ENCODE measurements at places on chromosomes 7 and 10.

- no peak for DNase-seq
These were observed 8.2 kb upstream of the C1GALT1 start for GRCh38 chr7:7173956-7174632.

DNA sequence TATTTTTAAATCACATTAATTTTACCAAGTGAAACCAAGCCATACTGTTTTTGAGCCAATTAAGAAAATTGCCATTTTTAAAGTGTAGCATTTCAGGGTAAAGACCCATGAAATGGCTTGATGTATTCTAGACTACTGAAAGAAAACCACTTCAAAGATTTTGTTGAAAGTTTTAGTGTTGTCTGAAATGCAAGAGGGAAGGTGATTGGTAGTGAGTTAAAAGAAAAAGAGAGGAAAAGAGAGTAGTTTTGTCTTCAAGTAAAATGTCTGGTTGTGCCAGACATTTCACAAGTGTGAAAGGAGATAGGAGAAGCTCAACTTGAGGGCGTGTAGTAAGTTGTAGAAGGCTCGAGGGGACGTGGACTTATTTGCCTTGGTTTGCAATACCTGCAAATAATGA lies 41.6 kb downstream of the CALML5 start:
- no peak for DNase-seq

- DNase-seq: no peak
These were observed 10.1 kb downstream of the CACNA2D1 start for GRCh38 chr7:82433507-82433906.

GRCh38 chr10:97445357-97445721 lies 467 bp downstream of the EXOSC1 start:
- DNase-seq: no peak

DNA sequence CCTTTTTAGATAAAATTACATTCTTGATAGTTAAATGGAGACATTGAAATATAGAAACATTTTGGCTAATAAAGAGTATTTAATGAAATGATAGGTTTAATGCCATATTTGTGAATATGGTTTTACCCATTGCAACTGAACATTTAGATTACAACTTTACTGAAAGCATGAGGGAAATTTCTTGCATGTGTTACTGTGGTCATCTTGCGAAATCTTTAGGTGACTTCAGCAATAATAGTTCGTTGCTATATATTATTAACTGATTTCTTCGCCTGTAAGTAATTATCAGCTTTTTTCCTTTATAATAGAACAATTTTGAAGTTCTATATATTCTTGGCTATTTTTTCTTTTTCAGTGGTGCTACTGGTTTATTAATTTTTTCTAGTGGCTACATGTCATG lies 83.2 kb downstream of the MLLT10 start:
- no peak for DNase-seq

DNA sequence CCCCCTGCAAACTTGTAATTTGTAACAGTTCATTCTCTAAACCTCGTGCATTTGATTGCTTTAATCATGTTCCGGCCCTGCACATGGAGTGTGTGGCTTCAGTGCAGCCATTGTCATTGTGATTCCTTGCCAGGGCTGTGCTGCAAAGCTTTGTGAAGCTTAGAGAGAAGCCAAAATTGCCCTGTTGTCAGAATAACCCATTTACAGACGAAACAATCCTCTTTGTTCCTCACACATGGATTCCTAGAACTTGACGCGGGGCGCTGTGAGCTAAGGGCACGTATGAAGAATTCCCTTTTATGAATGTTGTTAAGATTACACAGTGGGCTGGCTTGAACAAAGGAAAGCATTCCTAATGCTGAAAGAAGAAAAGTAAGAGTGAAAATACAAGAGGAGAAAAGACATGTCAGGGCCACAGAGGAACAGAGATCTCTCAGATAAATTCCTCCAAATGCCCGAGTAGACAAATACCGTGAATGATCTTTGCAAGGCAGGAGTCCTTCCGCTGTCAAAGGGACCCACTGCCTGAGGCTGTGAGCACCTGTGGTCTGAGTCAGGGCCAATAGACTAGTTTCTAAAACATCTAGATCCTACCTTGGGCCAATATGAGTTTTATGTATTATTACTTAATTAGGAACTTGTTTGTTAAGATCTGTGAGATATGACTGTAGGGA lies 205.4 kb upstream of the C7orf33 start:
- DNase-seq: no peak

DNA sequence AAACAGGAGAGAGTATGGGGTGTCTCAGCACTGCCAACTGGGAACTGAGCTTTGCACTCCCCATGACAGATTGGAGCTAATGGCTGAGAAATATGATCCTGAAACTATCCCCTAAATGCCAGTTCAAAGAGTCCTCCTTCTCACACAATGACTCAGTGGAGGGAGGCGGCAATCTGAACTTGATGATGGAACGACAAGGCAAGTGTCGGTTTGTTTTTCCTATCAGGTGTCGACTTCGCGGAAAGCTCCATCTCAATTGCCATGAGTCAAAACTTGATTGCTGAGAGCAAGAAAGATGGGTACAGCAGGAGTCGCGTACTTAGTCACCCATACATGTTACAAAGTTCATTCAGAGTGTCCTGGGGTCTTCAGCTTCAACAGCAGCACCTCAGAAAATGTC lies 52.5 kb downstream of the NPY start:
- no peak for DNase-seq

DNA sequence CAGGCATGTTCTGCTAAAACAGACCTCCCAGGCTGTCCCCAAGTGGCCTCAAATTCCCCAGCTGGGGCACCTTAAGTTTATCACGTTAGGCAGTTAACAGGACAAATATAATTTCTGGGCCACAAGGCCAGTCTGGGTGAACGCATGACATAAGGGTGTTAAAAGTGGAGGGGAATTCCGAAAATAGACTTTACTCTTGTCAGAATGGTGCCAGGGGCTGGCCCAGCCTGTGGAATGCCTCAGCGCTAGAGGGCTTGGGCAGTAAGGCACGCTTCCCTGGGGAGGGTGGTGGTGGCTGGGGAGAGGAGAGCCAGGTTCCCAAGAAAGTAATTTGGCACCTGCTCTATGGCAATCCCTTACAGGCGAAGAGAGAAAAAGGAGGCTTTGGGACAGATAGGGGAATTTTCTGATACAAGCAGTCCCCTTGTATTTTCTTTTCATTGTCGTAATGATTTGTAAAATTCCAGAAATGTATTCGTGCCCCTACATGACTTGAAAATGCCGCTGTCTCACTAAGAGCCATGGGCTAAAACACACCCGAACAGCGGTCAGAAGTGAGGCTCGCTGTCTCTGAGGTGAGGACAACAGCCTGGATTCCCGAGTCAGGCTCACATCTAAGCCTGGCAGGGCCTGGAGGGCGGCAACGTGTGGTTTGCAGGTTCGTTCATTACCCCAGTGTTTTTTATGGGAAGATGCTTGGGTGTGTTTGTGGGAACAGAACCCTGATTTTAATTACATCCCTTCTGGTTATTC lies 463.2 kb upstream of the GALNT17 start:
- no peak for DNase-seq

GRCh38 chr10:31928549-31929260 lies at the start of gene ARHGAP12:
Gene ARHGAP12, minus strand, starts transcription at chr10:31928831. Its CDS starts 19,976 bp downstream, at chr10:31908855.
- DNase-seq: peak; percentile 84

DNA sequence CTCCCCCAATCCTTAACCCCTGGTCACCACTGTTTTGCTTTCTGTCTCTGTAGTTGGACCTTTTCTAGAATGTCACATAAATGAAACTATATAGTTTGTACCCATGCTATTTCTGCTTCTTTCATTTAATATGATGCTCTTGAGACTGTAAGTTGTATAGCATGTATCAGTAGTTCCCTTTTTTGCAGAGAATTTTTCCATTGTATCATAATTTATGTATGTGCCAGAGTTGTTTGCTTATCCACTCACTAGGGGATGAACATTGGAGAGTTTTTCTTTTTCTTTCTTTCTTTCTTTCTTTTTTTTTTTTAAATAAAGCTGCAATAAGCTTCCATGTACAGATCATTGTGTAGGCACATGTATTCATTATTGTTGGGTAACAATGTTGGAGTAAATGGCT lies 544.8 kb downstream of the CNTNAP2 start:
- DNase-seq: no peak

GRCh38 chr10:114685456-114685855 lies 27.4 kb upstream of the ABLIM1 start:
- DNase-seq: no peak

GRCh38 chr10:129523723-129524316 lies 56.8 kb downstream of the MGMT start:
- DNase-seq: no peak

GRCh38 chr10:88989824-88990383 lies 694 bp upstream of the FAS start:
- DNase-seq: no peak

GRCh38 chr7:44353668-44354067 lies 28.3 kb upstream of the CAMK2B start:
- no peak for DNase-seq

DNA sequence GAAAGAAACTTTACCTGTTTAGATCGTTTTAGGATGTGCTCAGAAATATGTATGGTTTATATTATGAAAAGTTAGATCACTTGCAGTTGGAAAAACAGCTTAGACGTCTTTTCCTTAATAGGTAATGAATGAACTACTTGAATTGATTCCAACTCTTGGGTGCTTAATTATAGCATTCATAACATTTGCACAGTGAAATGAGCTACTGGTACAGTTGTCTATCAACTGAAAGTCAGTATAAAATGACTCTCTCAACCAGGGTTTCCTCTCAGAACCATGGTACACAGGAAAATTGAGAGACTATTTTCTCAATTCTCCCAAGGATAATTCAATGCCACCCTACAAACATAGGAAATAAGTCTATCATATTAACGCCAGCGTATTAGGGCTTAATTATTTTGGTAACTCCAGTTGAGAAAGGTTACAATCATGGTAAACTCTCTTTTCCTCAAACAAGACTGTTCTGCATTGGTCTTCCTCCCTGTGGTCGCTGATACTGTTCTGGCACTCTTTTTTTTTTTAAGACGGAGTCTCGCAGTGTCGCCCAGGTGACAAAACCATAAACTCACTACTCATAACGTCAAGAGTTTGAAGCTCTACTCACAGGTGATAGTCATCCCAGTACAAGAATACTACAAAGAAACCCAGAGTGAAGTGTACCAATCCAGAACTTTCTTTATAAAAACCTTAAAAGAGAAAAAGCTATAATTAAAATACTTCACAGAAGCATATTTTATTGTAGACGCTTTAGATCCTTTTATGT lies 2.0 kb downstream of the ANLN start:
- DNase-seq: no peak

DNA sequence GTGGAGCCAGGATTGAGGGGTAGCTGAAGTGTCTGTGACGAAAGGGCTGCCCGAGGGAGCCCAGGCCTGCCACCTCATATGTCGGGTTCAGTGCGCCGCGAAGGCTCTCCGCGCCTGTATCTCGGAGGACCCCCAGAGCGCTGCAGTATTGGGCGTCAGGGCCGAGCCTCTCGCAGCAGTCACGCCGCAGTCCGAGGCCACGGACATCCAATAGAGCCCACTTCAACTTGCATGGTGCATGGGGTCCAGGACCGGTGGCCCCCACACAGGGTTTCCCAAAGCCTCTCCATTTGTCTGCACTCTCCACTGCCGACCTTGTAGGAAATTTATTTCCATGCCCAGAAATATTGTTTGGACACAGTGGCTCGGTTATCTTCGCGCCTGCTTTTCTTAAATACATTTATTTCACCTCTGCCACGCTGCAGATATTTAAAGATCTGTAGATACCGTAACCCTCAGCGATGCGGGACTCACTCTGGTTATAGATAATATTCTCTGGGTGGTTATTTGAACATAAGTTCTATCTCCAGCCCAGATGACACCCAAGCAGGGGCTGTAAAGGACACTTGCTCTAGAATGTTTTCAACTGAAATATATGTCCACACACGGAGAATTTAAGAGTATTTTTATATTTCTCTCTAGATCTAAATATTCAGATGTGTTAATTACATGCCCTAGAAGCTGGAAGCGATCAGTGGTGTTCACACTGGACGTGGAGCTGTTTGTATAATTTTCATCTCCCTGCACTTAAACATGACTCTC lies 5.1 kb upstream of the ZNF503 start:
- no peak for DNase-seq

DNA sequence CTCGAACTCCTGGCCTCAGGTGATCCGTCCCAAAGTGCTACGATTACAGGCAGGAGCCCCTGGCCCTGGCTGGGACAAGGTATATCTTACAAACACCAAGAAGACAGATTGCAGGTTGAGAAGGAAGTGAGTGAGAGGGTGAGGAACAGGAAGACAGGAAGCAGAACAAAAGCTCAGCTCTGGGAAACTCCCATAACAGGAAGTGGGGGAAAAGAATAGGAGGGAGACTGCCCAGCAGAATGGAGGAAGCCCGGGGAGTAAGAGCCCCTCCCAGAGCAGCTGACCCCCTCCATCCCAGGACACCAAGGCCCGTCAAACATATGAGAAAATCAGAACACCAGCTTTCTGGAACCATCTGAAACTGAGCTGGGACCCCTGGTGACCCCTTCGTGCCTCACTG lies 2.9 kb downstream of the TECPR1 start:
- DNase-seq: no peak

DNA sequence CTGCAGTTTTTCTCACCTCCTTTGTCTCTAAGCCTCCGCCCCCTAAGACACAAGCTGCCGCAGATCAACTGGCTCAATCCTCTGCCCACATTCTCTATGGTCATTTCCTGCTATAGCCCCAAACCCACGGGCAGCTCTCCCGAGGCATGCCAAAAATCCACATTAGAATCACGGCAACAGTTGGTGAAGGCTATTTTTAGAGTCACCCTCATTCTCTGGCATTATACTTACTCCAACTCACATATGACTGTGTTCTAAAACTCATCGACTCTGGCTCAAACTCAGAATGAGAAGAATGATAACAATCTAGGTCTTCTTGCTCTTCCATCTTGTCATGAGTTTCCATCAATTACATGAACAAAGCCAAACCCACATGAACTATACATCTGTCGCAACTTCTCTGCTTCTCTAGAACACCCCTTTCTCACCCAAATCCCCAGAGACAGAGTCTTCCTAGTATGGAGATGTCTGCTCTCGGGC lies 10.9 kb upstream of the KIAA1549 start:
- no peak for DNase-seq

GRCh38 chr10:131314799-131315198 lies 3.3 kb upstream of the TCERG1L start:
- DNase-seq: no peak

DNA sequence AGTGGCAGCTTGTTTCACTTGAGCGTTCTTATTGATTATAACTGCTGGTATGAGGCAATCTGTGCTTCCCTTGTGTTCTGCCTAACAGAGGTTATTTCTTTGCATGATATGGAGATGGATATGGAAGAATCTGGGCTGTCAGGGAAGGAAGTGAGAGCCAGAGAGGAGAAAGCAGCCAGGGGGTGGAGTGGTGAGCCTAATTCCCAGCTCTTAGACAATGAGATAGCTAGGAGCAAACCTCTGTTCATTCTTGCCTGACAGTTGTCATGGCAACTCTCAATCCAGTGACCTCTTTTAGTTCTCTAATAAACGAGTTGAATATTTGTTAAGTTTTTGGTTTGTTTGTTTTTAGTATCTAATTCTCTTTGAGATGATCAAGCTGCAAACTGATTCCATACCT lies 214.3 kb downstream of the NRG3 start:
- no peak for DNase-seq

DNA sequence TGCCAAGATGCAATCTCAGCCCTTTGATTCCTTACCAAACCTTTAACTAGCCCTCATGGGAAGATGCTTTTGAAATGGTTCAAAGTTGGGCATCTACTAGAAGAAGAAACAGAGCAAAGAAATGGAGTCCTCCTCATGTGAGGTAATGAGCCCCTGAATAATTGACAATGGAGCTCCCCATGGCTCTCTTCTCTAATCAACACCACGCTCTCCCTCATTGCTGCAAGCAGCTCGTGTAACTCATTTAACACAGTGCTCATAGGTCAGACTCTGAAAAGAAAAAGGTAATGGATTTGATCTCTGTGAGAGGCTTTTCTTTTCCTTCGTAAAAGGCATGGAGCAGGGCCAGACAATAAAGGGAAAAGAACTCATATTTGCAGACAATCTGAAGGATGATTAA lies 312.8 kb downstream of the PHTF2 start:
- no peak for DNase-seq

All from activated CD8-positive, alpha-beta memory T cell treated with anti-CD3 and anti-CD28 coated beads for 1 hour (primary cell).